ENCODE measurements at places on chromosomes 7 and 10.

- DNase-seq, result no peak
Observed at GRCh38 chr7:159198016-159198724, 53.5 kb upstream of the VIPR2 start.

GRCh38 chr10:44260286-44260928, 124.5 kb downstream of the CXCL12 start:
- no peak for DNase-seq

DNA sequence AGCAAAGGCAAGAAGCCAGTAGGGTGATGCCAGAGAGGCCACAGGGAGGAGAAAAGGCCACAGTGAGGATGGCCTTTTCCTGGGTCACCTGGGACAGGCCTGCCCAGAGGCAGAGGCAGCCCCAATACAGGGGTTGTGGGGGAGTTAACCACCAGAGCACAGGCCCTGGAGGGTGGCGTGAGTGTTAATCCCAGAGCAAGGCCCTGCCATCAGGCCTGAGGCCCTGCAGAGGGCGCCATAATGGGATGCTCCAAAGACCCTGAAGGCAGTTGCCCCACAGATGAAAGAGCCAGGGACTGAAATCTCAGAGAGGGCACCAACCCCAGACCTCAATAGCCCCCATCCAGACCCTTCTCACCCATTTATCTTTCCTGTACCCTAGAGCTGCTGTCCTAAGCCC, 23.9 kb downstream of the SLC13A4 start:
- no peak for DNase-seq

- no peak for DNase-seq
Observed at GRCh38 chr7:4759211-4759610, 16.2 kb upstream of the AP5Z1 start.

DNA sequence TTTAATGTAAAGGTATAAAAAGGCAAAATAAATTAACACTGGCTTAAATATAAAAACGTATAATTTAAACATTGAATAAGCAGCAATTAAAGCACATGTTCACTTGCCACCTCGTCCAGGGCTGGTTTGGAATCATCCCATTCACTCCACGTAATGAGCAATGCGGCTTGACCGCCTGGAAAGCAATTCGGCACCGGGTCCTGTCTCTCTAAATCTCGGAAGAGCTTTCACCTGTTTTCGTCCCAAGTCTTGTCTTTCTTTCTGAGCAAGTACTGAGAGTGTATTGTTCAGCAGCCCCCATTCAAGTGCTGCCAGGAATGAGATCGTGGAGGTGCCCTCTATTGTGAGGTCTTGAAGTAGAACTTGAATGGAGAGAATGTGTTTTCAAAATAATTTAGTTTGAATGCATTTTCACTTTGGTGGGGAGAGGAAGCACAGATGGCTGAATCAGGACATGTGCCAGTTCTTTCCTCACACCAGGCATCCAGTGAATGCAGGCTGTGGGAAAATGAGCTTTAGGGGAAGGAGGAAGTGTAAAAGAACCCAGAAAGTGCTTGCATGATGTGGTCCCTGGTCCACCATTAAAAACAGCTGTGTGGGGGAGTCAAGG, 515.2 kb downstream of the REEP3 start:
- no peak for DNase-seq

DNA sequence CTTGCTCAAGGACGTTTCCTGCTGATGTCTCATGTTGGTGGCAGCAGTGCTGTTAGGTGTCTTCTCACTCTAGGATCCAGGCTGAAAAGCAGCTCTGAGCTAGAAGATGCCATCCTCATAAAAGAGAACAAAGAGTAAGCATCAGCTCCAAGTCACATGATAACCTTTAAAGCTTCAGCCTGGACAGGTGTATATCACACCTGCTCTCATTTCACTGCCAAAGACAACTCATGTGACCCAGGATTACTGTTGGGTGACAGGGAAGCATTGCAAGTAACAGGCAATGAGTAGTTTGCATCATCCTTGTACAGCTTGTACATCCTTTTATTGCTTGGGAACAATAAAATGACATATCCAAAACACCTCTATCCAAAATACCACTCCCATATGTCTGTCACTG, 423.4 kb upstream of the DPP6 start:
- DNase-seq, result no peak

DNA sequence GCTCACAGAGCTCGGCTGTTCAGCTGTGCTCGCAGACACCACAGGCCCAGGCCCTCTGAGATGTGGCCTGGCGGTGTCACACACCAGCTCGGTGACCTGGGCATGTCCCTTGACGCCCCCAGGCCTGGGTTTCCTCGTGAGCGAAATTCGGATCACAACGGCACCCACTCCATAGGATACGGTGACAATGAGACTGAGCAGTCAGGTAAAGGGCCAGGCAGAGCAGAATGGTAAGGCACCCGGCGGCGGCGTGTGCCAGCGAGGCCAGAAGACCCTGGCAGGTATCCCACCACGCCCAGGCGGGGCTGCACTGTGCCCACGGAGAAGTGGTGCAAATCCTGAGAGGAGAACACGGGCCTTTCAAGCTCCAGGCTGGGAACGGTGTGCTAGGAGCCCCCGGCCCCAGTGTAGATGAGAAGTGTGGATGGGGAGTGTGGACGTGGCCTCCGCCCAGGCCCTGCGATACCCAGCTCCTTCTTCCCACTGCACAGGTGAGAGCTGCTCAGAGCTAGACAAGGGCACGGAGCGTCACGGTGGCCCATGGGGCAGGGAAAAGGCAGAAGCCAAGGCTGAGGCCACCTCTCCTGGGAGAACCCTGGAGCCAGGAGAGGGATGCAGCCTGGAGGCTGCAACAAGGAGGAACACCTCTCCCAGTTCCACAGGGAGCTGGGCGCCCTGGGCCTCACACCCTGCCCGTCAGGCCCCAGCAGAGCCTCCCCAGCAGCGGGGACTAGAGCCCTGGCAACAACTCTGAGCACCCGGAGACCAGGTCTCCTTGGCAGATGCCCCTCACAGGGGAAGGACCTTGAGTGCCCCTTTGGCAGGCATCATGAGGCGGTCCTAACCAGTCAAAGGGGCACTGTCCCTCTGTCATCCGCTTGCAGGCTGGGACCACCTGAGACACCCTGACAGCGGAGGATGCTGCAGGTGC, 219.1 kb downstream of the MAD1L1 start:
- DNase-seq, result no peak

- no peak for DNase-seq
Observed at GRCh38 chr10:74799721-74800221, 26.6 kb upstream of the KAT6B start.

DNA sequence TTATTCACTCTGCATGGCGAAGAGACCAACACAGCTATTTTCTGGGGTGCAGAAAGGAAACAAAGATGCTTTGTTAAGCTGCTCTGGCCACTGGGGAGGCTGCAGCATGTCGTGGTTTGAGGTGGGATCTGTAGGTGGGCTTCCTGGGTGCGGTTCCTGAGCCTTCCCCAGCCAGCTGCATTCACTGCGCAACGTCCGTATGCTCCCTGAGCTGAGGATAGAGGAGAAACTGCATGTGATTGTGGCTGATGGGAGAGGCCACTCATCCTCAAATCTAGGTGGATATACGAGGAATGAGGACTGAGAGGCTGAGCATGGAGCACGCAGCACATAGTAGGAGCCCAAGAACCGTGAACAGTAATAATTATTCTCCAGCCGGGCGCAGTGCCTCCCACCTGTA, 9.9 kb upstream of the DNAAF5 start:
- no peak for DNase-seq

DNA sequence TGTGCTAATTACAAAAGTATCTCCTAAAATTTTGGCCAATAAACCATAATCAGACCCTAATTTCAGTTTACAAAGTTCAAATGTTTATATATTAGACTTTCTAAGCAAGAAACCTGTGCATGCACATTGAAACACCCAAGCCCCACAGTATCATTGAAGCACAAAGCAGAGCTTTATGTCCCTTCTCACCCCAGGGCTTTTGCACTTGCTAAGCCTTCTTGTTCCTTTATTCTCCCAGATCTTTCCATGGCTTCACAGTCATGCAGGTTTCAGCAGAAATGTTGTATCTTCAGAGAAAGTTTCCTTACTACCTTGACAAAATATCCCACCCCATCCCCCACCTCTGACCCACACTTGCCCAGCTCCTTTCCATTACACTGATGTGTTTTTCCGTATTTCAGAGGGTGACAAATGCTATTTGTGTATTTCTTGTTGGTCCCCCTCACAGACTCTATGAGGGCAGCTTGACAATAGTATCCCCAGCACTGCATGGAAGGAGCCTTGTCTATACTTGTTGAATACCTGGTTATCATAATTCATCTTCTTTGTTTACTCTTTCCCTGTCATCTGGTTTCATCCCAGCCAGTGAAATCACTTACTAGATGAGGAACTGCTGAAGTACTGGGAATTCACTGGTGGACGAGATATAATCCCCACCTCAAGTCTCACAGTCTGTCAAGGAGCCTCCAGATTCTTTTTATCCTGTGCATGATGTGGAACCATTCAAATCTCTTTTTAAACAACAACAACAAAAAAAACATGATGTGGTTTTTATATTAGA, 24.0 kb upstream of the PCGF5 start:
- DNase-seq, result no peak

GRCh38 chr7:98149116-98149692, 42.5 kb downstream of the LMTK2 start:
- DNase-seq, result no peak

DNA sequence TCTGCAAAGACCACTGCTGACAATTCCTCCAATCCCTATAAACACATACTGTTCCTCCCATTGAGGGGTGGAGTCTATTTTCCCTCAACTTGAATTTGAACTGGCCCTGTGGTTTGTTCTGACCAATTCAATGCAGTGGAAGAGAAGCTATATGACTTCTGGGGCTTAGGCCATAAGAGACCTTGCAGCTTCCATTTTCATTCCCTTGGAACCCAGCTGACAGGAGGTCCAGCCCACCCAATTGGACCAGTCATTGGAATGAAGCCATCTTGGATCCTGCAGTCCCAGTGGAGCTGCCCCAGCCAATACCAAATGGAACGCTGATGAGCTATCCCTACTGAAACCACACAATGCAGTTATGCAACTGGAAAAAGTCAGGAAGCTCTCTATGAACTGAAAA, 8.9 kb upstream of the TMED4 start:
- no peak for DNase-seq

- DNase-seq, result no peak
Observed at GRCh38 chr7:114885836-114886235, 36.1 kb upstream of the MDFIC start.

GRCh38 chr7:73366127-73366526, 38.2 kb downstream of the FKBP6 start:
- no peak for DNase-seq

DNA sequence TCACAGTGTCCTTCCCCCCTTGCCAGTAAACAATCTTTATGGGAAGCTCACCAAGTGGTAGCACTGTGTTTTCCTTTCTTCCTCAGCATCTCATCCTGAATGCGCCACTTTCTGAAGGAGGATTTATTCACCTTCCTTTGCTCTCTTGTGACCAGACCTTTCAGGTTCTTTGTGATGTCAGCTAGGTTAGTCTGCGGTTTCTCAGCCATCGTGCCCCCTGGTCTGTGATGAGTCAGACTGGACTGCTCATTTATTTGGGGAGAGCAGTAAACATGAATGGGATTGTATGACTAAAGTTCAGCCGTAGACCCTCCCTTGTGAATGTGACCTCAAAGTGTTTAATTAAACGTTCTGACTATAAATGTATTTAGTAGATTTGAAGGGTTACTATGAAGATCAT, 235.1 kb upstream of the CELF2 start:
- no peak for DNase-seq

GRCh38 chr10:69828144-69828870, 26.6 kb downstream of the COL13A1 start:
- DNase-seq, result no peak

DNA sequence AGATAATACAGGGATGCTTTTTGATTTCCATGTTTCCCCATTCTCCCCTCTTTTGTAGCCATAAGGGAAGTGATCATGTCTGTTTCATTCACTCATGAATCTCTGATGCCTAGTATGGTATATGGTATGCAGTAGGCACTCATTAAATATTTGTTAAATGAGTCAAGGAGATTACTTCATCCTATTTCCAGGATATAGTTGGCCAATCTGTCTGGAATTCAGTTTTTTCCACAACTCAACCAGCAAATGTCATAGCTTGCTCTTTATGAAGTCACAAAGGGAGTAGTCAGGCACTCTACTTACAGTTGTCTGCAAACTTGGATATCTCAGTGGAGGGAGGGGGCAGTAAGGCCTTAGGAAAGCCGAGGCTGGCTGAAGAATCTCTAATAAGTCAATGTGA, 853.6 kb downstream of the LRMDA start:
- no peak for DNase-seq

All from type B pancreatic cell (in vitro differentiated cells).